Brain (organoid and tissue), 16 donors: ENCODE measurements at places on chromosomes 11 and 22.

DNA sequence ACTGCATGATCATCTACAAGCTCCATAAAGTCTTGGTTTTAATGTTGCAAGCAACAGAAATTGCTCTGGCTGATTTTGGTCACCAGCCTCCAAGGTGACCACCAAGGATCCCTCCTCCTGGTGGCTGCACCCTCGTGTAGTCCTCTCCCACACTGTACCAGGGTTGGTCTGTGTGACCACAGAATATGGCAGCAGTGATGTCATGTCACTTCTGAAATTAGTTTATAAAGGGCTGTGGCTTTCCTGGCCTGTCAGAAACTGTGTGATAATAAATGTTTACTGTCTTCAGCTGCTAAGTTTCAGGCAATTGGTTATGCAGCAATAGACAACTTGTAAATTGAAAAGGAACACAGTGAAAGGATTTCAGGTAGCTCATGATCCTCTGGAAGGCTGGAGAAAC lies 5.3 kb upstream of the PRDM11 start:
- no peak for DNase-seq

DNA sequence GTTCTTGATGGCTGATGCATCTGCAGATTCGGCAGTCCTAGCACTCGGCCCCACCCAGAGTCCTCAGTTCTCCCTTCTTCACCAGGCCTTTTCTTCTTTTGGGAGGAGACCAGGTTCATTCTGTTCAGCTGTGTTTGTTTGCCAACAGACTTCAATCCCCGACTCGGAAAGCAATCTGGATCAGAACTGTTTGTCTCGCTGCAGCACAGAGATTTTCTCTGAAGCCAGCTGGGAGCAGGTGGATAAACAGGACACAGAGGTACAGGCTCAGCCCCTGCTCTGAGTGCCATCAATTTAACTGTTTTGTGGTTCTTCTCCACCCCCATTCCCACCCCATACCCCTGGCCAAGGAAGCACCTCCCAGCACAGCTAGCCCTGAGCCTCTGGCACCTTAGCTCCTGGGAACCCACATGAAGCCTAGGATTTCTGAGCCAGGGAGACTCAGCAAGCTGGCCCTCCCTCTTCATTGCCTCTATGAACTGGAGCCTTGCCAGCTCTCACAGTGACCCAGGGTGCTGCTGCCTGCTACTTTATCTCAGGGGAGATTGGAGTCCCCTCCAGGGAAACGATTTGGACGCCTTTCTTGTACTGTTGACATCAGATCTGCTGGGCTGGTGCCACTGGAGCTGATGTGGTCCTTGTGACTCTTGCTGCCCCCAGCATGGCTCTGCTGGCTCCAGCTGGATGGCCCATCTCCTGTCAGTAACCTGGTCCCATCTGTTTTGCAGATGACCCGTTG lies 58.2 kb upstream of the HORMAD2 start:
- no peak for DNase-seq

- DNase-seq = no peak
Observed at GRCh38 chr22:23267226-23268043, 87.1 kb downstream of the BCR start.

DNA sequence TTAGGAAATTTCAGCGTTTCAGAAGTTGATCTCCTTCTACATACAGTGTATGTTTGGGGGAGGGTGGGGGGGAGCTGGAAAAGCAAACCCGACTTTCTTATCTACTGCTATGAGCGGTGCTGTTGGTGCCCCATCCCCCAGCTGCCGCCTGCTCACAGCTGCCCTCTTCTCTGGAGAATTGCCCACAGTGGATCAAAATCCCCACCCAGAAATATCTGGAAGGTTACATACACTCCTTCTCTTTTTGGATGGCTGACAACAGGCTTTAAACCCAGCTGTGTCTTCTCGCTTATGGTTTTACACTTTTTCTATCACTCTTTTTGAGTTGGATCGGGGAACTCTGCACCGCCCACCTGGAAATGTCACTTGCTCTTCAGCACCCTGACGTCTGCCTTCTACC lies 56.4 kb downstream of the DHCR7 start:
- no peak for DNase-seq

- DNase-seq = no peak
Observed at GRCh38 chr22:19819911-19820879, 34.5 kb downstream of the GNB1L start.

GRCh38 chr11:43072096-43072495 lies 239.7 kb upstream of the API5 start:
- DNase-seq = no peak

DNA sequence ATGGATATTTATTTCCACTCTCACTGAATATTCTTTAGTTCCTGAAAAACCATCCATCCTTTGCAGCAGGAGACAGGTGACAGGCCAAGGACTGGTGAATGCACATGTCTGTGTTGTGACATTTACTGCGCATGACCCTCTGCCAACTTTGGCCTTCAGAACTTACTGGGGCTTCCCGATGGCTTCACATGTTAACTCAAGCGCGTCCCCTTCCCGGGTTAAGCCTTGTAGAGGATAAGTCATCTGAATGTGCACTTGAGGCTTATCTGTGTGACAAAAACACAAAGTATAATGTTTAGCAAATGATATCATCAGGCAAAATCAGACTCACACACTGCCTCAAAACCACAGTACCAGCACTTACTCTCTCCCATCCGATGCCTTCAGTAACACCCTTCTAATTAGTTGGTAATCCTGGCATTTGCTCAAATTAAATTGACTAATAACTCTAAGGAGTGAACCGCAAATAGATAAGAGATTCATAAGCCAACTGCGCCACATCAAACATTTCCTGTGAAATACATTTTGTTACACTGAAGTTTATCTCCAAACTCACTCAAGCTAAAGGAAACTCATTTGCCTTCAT lies 286.4 kb downstream of the CADM1 start:
- DNase-seq = no peak

DNA sequence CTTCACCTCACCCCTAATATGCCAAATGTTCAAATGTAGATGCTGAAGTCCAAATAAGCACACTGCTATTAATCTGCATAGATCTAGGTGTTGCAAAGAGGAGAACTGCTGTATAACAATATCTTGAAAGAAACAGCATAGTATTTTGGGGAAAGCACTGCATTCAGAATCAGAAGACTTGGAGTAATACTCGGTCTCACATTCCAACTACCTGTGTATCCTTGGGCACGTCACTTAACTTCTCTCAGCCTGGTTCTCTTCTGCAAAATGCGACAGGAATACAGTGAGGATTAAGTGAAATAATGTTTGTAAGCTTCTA lies 332 bp upstream of the HMGXB4 start:
- DNase-seq = no peak
